A549 treated with DMSO at 1 μM for 4 hours (cell line): ENCODE measurements at places on chromosomes 3 and 15. TPM values are rescaled to one million over a fixed set of nuclear protein-coding genes. Genes with fewer than 3 reads are reported as not detected.

Gene RPP14
- 11.5 to 21.2 TPM (median 11.8 TPM) in 5 replicates for total RNA-seq

Gene WDR49
- not detected in 5 replicates for total RNA-seq

Gene STRIT1
- not detected in 5 replicates for total RNA-seq

Gene SLC2A2
- total RNA-seq: not detected in 5 replicates

Gene TTLL13
- total RNA-seq: 0.14 to 0.16 TPM (median 0.15 TPM) in 4 of 5 replicates, not detected in the other

Gene ATP13A4
- total RNA-seq: 0.24 TPM in 1 of 5 replicates, not detected in the others

Gene ZBTB38
- total RNA-seq: 70.2 to 108 TPM (median 97.2 TPM) in 5 replicates

Gene STT3B
- 73.2 to 90.4 TPM (median 89.2 TPM) in 5 replicates for total RNA-seq

Gene IMPG2
- total RNA-seq: 0.01 to 0.02 TPM (median 0.01 TPM) in 3 of 5 replicates, not detected in the others

Gene CLSTN2
- total RNA-seq: 0.03 to 0.13 TPM (median 0.05 TPM) in 4 of 5 replicates, not detected in the other

Gene BTLA
- total RNA-seq: 0.02 to 0.06 TPM in 2 of 5 replicates, not detected in the others

Gene CKMT1A
- total RNA-seq: 2.2 to 3.1 TPM (median 2.7 TPM) in 5 replicates

Gene GREM1
- 8.3 to 21.2 TPM (median 9.4 TPM) in 5 replicates for total RNA-seq

Gene SCAANT1
- total RNA-seq: 0.79 TPM in 1 of 5 replicates, not detected in the others

Gene HCN4
- total RNA-seq: 0.21 to 0.31 TPM (median 0.28 TPM) in 5 replicates

Gene MAP6D1
- 3.6 to 6.0 TPM (median 5.9 TPM) in 5 replicates for total RNA-seq

Gene ATP13A5
- not detected in 5 replicates for total RNA-seq

Gene MCF2L2
- 0.06 to 0.27 TPM (median 0.15 TPM) in 5 replicates for total RNA-seq

Gene GTF2A2
- 170 to 198 TPM (median 184 TPM) in 5 replicates for total RNA-seq

Gene CPB1
- not detected in 5 replicates for total RNA-seq

Gene DISP2
- total RNA-seq: 0.32 to 1.3 TPM (median 1.2 TPM) in 5 replicates

Gene KLF15
- total RNA-seq: 0.06 to 0.08 TPM (median 0.08 TPM) in 5 replicates

Gene IL5RA
- not detected in 5 replicates for total RNA-seq
